Right hindlimb (tissue), 1 donor: ENCODE measurements at places on chromosomes 5 and 9.

DNA sequence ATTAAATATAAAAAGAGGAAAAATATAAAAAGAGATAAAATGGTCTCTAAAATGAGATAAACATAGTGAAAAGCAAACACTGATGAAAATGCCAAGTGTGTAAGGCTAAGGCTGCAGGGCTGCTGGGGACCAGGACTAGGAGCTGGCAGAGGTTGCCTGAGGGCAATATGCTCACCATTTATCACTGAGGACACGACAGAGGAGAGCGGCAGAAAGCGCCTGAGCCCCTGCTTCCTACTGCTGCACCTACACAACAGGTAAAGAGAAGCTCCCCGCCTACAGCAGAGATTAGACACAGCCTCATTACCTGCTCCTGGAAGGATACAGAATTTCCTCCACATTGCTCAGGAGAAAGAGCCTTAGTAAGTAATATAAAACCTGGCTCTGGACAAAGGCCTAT, 70.7 kb upstream of the PPP1R2B start:
- DNase-seq: no peak

DNA sequence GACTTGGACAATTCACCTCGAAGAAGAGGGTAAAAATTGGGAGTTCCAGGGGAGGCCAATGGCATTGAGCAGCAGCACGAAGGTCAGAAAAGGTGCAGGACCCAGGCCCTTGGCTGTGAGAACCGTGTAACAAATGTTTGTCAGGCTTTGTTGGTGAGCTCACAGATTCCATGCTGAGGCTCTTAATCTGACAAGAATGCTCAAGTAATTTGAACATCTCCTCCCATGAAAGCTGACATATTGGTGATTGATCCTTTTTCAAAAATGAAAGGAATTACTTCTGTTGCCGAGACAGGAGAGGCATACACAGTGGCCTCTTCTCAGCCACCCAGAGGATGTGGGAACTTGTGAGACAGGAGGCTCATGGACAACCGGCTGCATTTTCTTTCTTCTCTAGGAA, 11.6 kb downstream of the RAI14 start:
- no peak for DNase-seq

DNA sequence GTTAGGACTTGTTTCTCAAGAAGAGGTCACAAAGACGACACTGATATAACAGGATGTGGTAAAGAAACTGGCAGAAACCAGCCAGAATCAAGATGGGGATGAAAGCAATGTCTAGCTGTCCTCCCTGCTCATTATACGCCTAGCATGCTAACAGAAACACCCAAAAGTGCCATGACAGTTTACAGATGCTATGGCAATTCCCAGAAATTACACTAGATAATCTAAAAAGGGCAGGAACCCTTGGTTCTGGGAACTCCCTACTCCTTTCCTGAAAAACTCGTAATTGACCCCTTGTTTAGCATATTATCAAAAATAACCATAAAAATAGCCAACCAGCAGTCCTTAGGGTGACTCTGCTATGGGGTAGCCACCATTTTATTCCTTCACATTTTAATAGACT, 10.9 kb upstream of the MRPS30 start:
- no peak for DNase-seq

DNA sequence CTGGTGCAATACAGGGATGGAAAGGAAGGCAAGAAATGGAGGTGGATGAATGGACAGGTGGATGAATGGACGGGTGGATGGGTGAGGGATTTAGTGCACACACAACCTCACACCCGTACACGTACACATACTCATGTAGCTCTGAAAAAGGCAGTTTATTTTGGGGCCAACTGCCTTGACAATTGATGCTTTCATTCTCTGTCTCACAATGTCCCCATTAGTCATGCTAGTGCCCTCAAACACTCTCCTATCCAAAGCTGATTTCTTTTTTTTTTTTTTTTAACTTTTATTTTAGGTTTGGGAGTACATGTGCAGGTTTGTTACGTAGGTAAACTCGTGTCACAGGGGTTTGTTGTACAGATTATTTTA, 495.0 kb downstream of the DMAC1 start:
- DNase-seq: no peak

DNA sequence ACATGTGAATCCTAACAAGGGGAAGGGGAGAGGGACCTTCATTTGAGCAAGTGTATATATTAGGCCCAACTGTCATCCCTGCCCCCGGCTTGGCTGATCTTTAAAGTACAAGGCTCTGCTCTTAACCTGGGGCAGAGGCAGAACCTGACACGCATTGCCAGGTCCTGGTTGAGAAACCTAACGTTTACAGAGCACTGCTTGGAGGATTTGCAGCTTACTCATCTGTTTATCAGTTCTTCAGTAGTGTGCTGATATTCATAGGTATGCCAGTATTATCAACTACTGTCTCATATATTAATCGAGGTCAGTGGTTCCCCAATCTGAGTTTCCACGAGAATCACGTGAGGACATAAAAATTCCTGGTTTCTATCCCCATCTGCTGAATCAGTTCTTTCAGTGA, 50.4 kb downstream of the ACO1 start:
- no peak for DNase-seq

- no peak for DNase-seq
Observed at GRCh38 chr9:123164285-123164684, 104.1 kb downstream of the STRBP start.

DNA sequence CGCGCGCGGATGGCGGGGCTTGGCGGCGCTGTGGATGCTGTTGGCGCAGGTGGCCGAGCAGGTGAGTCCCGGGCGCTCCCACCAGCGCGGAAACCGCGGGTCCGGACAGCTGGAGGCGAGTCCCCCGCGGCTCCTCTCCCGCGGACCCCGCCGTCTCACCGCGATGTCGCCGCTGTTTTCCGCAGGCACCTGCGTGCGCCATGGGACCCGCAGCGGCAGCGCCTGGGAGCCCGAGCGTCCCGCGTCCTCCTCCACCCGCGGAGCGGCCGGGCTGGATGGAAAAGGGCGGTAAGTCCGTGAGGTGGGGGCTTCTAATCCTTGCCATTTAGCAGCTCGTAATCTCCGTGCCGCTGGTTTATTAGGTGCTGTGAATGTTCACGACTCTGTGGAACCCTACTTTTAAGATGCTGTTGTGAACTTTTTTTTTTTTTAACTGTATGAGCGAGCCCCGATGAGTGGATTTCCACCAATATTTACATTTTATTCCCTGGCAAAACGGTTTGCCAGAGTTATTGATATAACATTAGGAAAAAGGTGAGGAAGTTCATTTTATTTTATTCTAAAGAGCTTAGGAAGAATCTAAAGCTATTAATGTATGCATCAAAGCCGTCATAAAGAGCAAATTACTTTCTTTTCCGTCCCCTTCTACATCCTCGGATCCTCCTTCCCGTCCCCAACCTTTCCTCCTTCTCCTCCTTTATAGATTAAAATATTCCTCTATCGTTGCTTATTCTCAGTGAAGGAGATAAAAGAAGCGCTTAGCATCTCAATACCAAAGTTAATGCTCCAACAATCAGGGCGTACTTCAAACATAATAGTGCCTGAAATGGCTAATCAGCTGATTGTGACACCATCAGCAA, 579 bp downstream of the ADAMTS16 start:
- no peak for DNase-seq

- peak; percentile 67 for DNase-seq
Observed at GRCh38 chr5:179805529-179806249, 977 bp downstream of the MGAT4B start.

GRCh38 chr5:141484641-141485311, at the start of gene PCDHGC4:
PCDHGC4 (plus strand) TSS chr5:141485030; CDS start chr5:141485174, 144 bp downstream.
- peak; percentile 60 for DNase-seq

GRCh38 chr9:137163365-137163715, 6.5 kb downstream of the LRRC26 start:
- no peak for DNase-seq

DNA sequence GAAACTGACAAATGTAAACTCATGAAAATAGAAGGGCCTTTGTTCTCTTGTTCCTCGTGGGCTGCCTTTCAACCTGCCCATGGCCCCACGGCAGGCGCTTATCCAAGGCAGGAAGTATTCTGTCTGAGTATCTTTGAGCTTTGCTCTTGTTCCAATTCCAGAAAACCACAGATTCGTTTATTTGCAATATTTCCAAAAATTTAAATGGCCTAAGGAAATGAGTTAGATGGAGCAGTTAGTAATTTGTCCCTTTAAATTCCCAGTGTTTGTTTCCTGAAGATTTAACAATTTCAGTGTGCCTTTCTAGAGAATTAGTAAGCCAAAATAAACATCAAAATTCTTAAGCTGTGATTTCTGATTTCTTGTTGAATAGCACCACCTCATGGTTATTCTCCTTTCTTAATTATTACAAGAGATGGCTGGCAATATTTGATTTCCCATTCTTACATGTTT, 299.4 kb upstream of the RASA1 start:
- peak; percentile 80 for DNase-seq

- DNase-seq: peak; percentile 89
Observed at GRCh38 chr9:129164246-129164930, 13.7 kb downstream of the IER5L start.

- no peak for DNase-seq
Observed at GRCh38 chr5:149999359-149999758, 1.1 kb downstream of the TIGD6 start.
